ENCODE measurements at places on chromosomes 3 and 15. TPM values are rescaled to one million over a fixed set of nuclear protein-coding genes. Genes with fewer than 3 reads are reported as not detected.

DNA sequence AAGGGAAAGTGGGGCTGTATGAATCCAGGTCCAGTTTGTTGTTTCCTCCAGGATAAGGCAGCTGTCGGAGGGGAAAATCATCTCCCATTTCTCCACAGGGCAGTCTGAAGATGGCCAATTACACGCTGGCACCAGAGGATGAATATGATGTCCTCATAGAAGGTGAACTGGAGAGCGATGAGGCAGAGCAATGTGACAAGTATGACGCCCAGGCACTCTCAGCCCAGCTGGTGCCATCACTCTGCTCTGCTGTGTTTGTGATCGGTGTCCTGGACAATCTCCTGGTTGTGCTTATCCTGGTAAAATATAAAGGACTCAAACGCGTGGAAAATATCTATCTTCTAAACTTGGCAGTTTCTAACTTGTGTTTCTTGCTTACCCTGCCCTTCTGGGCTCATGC lies 911 bp downstream of the CCRL2 start:
- DNase-seq, result no peak

DNA sequence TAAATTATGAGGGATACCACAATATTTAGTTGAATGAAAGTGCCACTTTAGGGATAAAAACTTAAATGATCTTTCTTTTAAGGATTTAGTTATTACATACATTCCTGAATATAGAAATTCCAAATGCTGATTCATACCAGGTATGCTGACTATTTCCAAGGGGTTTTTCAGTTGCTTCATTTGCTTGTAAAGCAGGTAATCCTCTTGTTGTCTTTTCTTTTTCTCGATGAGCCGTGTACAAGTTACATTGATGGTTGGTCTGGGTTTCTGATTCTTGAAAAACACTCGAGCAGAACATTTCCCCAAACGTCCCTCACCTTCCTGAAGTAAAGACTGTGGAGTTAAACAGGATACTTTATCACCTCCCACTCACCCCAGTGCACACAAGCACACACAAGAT lies 21.7 kb downstream of the RARRES1 start:
- no peak for DNase-seq

- DNase-seq, result no peak
Measured at GRCh38 chr3:127228866-127229265, 35.9 kb downstream of the PRR23E start.

Gene LYZL4
- total RNA-seq, result not detected

DNA sequence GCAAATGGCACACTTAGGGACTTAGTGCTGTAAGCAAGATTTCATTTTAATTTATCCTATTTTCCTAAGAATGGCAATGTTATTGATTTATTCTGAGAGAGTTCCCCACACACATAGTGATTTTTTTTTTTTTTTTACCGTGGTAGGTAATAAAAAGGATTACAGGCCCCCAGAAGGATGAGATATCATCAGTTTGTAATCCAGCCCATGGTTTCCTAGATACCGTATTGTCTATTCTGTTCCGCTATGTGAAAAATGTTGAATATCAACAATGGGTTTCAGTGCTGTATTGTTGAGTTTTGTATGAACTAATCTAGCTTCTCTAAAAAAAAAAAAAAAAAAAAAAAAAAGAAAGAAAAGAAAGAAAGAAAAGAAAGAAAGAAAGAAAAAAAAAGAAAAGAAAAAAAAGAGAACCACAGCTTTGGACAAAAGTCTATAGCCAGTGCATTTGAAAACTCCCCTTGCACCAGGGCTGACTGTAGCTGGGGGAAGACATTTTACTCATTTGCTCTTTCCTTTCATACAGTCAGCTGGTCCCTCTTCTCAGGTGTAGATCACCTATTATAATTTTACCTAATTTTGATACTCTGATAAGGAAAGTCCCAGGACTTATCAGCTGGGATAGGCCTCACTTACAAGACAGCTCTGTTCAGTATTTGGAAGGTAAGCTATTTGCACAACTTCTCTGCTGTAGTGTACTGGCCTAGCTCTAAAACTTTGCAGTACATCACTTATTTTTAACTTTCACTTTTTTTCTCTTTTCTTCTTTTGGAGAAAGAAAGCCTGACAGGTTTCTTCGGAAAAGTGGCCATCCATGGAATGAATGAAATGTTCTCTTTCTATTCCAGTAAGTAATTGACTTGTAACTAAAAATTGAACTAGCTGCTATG lies 101.4 kb upstream of the SOX2 start:
- no peak for DNase-seq

- DNase-seq, result no peak
Measured at GRCh38 chr3:118478706-118479276, 555.9 kb downstream of the IGSF11 start.

DNA sequence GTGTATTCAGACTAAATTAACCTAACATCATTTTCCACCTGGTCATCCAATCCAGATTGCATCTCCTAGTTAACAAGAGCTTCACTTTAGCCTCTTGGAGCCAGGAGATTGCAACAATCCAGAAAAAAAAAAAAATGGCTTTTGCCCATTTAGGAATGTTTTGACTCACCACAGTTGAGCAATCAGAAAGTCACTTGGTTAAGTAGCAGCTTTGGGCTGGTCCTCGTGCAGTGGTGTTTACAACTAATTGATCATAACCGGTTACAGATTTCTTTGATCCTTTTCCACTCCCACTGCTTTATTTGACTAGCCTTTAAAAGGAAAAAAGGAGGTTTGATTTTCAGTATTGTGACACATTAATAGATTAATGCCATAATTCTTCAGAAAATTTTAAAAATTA lies 688.8 kb upstream of the CCDC54 start:
- no peak for DNase-seq

Gene AMT
- total RNA-seq, result 34.3 TPM

GRCh38 chr15:87633525-87633924 lies 623.0 kb downstream of the NTRK3 start:
- no peak for DNase-seq

- no peak for DNase-seq
Measured at GRCh38 chr15:37095770-37096557, 4.4 kb downstream of the MEIS2 start.

GRCh38 chr3:124360563-124360962 lies 368.6 kb upstream of the ROPN1 start:
- no peak for DNase-seq

Gene COLQ
- total RNA-seq, result 0.85 TPM

Gene CD200R1
- total RNA-seq, result 1.3 TPM

DNA sequence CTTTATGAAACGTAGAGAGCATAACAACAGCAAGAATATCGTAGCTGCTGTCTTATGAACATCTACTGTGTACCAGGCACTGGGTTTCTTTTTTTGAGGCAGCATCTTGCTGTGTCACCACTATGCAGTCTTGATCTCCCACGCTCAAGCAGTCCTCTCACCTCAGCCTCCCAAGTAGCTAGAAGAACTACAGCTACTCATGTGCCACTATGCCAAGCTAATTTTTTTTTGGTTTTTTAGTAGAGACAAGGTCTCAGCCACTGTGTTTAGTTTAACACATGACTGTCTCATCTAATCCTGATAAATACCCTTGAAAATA lies 129.9 kb downstream of the VGLL4 start:
- no peak for DNase-seq

- peak; percentile 23 for DNase-seq
Measured at GRCh38 chr15:75203017-75203907, 1.6 kb downstream of the C15orf39 start.

GRCh38 chr3:64353226-64353625 lies 128.0 kb upstream of the PRICKLE2 start:
- no peak for DNase-seq

GRCh38 chr15:28184166-28184565 lies 85.1 kb upstream of the OCA2 start:
- no peak for DNase-seq

DNA sequence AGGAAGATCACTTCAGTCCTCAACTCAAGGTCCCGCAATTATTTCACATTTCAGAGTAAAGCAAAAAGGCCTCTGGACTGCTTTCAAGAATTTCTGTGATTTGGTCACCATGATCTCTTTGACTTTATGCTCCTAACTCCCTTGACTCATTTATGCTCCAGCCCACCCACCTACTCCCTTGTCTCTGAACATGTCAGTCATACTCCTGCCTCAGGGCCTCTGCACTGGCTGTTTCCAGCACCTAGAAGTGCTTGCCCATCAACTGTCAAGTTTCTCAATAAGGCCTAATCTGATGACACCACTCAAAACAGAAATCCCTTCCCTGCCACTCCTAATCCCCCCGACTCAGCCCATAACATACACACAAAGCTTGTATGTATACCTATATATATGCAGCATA lies 36.1 kb upstream of the CSPG5 start:
- no peak for DNase-seq

GRCh38 chr15:74840851-74841775 lies 1.8 kb downstream of the ULK3 start:
- DNase-seq, result no peak

DNA sequence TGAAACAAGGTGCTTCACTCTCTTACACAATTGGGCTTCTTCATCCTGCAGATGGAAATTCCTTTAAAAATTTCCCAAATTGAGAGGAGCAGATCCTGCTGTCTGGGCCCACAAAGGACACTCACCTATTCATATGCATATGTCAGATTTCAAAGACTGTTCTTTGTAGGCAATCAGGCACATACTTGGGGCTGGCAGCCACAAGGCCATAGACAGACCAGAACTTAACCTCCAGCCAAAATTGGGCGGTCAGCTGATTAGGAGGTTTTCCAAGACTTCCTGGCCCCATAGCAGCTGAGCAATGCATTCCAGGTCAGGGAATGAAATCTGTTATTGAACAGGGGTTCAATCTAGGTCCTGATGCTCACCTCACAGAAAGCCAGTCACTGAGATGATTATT lies 15.0 kb upstream of the HPS3 start:
- no peak for DNase-seq

Gene BFSP2
- total RNA-seq, result not detected

- no peak for DNase-seq
Measured at GRCh38 chr15:80736560-80736959, 41.5 kb downstream of the ABHD17C start.

- DNase-seq, result no peak
Measured at GRCh38 chr15:30023798-30024295, 58.9 kb upstream of the GOLGA8J start.

Gene GOLGA6L10
- 0.62 TPM for total RNA-seq

All from heart right ventricle (tissue), 16 donors.